ENCODE measurements at places on chromosomes 7 and 10.

DNA sequence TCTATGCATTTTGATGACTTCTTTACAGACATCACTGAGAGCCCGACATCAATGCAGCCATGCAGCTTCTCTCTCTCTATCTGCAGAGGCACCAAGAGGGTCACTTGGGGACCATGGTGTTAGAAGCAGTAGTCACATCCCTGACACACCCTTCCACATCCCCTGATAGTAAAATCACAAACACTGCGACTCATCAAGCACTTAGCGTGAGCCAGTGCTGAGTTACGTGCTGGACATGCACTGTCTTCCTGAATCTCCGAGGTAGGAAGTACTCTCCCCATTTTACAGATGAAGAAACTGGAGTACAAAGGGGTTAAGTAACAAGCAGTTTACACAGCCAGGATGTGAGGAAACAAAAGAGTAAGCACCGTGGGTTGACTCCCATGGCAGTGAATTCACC, 109.2 kb downstream of the OSBPL3 start:
- no peak for DNase-seq

GRCh38 chr10:132248455-132249225, 59.1 kb downstream of the STK32C start:
- peak; percentile 25 for DNase-seq

DNA sequence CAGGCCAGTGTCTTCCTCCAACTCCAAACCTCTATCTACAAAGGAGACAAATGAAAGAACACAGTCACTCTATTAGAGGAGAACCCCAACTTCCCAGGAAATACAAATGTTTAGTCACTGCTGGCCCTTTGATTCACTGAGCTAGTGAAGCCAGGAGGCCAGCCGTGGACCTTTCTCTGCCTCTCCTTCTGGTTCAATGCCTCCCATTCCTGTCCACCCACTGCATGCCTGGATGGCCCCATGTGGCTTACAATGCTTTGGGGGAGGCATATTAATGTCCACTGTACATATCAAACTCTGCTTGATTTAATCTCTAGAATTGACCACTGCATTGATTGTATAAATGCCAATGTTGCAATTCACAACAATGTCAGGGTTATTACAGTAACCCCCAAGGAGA, 687.3 kb downstream of the KCNMA1 start:
- DNase-seq: no peak

- no peak for DNase-seq
Observed at GRCh38 chr7:158001621-158002320, 585.9 kb downstream of the PTPRN2 start.

DNA sequence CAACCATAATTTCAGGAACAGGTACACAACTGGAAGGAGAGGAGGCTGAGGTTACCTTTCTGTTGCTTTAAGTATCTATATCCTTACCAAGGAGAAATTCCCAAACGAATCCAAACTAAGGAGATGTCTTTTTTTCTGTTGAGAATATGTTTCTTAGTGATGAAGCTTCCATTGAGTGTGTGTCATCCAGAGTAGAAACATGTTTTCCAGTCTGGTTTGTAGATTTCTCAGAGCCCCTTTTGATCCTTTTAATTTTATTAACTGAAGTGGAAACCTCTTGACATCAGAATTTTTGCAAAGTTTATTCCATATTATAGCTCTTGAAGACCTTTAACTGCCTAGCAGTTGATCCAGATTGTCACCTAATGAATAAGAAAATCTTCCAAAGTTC, 207.1 kb upstream of the FERD3L start:
- DNase-seq: no peak

All from inflammatory macrophage (primary cell).